ENCODE measurements at places on chromosomes 12 and 14.

DNA sequence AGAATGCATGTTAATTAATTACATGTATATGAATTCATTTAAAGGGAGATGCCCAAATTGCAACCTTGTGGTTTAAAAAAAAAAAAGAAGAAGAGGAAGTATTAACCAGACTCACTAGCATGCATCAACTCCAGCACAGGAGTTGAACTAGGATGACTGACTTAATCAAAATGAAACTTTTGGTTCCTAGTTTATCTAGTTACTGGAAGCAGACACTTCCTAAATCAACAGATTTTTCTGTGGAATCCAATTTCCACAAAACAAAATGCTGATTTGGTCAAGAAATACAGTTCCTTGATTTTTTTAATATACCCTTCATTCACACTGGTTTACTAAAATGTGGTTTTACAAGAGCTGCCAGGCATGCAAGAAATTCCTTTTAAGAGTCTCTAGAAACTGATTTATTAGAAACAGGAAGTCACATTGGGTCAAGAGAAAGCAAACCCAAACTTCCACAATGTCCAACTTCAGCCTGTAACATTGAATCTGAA lies 41.6 kb downstream of the ITPR2 start:
- no peak for DNase-seq

- DNase-seq: no peak
Measured at GRCh38 chr14:105884808-105885281, 358.5 kb downstream of the TMEM121 start.

DNA sequence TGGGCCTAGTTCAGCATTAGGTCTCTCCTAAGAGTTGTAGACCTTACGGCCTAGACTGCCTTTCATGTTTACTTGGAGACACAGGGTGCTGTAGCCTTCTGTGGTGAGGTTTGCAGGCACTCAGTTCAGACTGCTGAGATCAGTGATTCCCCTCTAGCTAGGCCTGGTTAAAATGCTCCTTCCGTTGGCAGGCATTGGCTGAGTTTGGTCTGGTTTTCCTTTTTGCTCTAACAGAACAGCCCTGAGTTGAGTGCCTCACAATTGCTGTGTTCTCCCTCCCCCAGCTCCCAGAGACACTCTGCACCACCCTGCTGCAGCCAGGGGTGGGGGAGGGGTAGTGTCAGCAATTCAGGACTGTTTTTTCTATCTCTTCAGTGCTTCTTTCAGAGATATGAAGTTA lies 178.9 kb upstream of the DYRK2 start:
- no peak for DNase-seq

DNA sequence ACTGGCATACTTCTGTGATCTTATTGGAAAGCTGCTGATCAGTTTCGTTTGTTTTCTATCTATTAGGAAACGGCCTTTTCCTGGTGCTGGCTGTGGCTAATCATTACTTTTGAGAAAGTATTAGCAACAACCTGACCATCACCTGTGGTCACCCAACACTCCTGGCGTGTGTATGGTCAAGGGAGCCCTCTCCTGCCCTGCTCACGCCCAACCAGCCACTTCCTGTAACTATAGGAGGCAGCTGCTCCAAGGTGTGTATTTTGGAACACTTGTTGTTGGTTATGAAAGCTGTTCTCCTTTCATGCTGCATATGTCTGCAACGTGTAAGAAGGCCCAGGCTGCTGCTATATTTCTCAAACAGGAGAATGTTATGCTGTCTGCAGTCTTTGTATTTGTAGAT lies 1582.8 kb downstream of the AACS start:
- DNase-seq: no peak

- DNase-seq: no peak
Measured at GRCh38 chr14:104973385-104974145, 4.6 kb downstream of the AHNAK2 start.

DNA sequence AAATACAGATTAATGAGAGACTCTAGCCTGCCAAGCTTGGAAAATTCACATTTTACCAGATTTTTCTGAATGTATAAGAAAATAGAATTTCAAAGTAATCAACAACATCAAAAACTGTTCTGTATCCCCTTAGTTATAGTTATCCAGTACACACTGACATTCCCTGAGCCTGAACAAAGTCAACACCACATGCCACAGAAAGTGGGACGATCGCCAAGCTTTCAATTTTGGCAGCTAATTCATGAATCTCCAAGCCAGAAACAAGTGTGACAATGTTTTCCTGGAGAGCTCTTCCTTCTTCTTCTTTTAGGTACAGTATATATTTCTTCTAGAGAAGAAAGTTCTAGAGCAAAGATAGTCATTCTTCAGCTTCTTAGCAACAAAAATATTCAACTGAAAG lies 290.2 kb downstream of the PRKD1 start:
- no peak for DNase-seq

DNA sequence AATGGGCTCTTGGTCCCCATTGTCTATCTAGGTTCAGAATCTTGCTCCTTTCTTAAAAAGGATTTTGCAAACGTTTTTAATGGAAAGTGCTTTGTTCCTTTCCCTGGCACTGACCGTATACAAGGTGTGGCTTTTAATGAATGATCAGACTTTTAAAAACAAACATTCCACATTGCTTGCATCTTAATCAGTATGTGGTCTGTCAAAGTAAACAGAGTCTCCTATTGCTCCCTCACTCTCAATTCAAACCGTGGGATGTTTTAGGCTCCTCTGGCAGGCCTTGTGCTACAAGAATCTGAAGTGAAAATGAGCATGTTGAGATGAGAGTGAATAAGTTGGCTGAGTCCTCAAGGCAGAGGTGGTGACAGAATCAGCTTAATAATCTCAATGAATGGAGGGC lies 107.0 kb downstream of the VRK1 start:
- no peak for DNase-seq

GRCh38 chr12:56537546-56537945 lies 15.9 kb downstream of the RBMS2 start:
- no peak for DNase-seq

Measured in stimulated activated CD4-positive, alpha-beta T cell treated with anti-CD3 and anti-CD28 coated beads, Interleukin-2, amount 100 ng/mL, for 24 hours (primary cell).